ENCODE measurements at places on chromosomes 5 and 9.

DNA sequence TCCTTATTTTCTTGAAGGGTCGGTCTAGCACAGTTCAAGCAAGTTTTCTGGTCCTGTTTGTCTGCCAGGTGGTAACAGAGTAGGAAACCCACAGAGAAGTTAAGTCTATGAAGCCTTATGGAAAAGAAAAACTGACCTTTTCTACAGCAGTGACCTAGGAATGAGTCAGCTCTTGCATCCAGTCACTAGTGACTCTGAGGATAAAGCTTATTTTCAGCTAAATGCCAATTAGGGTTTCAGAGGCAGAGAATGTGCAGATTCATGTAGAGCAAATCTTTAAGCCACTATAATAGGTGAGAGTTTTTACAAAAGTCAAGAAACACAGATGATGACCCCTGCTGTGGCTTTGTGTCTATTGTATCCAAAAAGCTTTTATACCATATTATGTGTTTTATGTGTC lies 100.7 kb downstream of the CWC27 start:
- peak; percentile 84 for DNase-seq

DNA sequence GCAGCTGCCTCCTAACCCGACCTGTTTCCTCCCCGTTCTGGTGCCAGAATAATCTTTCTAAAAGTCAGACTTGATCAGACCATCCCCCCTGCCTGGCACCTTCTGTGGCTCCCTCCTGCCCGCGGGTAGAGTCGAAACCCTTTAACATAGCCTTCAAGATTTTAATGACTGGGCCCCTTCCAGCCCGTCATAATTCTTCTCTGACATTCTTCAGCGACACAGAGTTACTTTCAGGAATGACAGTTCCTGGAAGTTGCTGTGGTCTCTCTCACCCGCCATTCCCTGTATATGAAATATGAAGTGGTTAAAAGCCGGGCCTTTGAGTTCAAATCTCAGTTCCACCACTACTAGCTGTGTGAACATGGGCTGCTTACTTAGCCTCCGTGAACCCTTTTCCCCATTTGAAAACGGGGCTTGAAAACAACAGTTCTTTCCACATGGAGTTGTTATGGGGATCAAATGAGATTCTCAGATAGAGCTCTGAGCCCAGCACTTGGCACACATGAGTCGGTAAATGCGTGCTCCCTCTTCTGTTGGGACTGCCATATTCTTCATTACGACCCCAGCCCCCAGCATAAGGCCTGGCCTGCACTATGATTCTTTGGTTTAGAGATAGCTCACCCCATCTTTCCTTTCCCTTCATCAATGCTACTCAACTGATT lies 737 bp downstream of the NANS start:
- no peak for DNase-seq

DNA sequence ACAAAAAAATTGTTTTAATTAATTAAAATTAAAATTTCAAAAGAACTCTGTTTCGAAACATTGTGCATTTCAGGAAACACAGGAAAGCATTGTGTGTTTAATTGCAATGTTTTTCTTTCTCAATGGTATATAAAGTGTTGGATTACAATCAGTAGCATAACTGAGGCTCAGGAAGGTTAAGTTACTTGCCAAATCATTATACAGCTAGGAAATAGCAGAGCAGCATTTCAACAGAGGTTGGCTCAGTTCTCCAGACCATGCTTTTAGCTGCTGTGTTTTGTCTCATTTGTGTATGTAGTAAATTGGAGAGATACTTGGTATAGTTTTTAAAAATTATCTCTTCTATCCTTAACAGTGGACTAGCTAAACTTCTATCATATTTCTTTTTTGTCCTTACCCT lies 30.0 kb upstream of the CAMLG start:
- peak; percentile 69 for DNase-seq

DNA sequence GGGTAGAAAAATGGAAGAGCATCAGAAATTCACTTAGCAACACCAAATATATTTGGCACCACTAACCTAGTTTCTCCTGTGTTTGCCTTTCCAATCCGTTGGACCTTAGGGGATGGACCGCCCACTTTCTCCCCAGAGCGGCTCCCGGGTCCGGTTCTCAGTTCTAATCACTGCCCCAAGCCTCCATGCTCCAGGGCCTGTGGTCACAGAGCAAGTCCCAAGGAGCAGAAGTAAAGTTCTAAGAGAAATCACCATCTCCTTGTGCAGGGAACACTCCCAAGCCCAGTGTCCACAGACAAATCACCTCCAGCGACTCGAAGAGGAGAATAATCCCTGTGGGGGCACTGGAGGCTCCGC lies 728 bp upstream of the SLC1A1 start:
- no peak for DNase-seq

DNA sequence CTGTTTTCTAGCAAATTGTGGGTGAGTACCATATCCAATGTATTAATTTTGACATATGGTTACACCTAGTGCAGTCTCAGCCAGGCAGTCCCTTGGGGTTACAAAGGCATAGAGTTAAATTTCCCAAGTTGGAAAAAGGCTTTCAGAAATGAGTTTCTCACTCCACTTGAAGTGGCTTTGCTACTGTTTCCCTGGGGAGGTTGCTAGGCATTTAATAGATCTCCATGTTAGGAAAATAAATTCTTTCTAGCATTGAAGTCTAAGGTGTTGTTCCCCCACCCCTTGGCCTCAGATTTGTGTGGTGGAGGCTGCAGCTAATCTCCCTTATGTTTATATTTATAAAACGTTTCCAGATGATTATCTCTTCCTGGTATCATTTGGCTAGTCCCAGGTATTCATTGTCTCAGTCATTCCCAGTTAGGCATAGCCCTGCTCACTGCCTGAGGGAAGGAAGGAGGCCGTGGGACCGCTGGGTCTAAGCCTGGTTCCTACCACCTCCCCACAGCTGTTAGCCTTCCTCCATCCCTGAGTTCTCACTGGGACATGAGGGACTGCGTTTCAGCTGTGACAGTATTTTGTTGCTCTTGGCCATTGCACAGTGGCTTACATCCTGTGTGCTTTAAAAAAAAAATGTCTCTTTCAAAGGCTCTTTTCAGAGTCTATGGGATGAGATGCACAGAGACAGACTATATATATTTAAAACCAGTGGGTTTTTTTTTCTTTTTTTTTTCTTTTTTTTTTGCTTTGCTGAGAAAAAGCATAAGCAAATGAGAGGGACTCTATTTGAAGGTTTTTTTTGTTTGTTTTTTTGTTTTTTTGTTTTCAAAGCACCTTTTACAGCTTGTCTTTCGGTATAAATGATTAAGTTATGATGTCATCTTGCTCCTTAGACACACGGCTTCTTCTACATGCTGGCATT lies 121.5 kb downstream of the MAST4 start:
- DNase-seq: no peak

DNA sequence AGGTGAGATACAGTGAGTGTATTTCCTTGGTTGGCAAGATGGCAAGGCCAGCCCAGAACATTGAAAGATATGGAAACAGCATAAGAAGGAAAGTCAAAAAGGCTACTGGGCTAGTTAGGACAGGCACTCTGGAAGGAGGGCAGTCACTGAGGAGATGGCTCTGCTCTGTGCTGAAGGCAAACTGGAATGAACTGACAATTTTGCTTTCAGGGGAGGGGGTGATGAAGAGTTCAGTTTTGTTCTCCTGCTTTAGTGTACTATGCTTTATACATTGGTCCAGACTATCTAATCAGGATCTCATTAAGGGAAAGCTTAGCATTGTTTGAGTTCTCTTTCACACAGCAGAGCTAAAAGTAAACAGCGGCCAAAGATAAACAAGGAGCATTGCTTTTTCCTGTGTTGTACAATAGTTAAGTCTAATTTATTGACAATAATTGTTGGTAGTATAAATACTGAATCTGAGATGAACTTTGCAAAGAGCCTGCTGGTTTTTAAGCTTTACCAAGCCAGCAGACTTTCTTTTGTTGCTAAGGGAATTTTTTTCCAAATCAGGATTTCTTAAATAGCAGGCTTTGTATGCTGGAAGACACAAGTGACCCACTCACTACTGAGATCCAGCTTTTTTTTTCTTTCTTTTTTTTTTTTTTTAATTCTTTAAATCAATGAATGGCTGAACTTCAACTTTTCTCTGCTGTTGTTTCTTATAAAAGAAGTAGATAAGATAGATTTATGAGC lies 355.5 kb downstream of the ARRDC3 start:
- DNase-seq: no peak

DNA sequence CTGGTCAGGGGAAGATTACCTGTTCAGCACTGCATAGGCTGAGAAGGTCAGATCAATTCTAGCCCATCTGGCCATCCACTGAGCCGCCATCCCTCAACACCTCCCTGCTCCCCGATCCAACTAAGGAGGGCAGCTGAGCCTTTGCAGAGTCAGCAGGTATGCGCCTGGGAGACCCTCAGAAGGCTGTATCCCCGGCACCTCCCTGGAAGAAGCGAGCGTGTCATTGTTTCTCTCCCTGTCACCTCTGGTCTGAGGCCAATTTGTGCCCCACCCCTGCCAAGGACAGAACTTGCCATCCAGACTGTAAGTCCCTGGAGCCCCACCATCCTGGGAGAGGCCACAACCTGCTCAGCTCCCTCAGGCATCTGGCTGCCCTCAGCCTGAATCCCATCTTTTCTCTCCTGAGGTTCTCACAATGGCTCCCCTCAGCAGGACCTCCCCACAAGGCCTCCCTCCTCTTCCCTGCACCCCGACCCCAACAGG lies 2.6 kb downstream of the CLTB start:
- DNase-seq: no peak

GRCh38 chr9:19184144-19184917 lies 46.2 kb upstream of the DENND4C start:
- DNase-seq: peak; percentile 93

GRCh38 chr5:109161914-109162683 lies 247.7 kb downstream of the PJA2 start:
- DNase-seq: peak; percentile 62

DNA sequence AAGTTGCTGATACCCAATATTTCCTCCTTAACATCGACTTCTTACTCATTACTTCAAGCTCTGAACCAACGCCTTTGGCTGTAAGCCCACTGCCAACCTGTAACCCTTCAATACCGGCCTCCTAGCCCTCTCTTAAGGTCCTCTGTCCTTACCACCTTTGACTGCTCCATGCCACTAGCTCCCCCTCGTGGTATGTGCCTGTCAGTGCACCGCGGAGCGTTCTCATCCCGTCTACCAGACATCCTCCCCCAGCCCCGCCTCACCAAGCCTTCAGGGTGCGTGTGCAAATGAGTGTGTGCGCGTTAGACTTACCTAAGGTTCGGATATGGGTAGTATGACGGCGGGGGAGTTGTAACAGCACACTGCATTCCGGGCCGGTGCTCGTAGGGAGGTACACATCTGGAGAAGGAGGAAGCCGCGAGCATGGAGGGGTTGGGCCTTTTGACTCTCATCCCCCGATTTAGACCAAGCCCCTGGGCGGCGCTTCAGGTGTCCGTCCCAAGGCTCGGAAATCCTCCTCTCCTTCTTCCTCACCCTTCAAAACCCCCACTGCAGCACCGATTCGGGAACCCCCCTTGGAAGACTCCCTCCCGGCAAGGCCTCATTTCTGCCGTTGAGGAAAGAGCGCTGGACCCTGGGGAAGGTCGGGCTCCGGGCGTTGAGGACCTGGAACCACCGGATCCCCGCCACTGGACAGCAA lies 2.8 kb upstream of the MYORG start:
- peak; percentile 76 for DNase-seq

DNA sequence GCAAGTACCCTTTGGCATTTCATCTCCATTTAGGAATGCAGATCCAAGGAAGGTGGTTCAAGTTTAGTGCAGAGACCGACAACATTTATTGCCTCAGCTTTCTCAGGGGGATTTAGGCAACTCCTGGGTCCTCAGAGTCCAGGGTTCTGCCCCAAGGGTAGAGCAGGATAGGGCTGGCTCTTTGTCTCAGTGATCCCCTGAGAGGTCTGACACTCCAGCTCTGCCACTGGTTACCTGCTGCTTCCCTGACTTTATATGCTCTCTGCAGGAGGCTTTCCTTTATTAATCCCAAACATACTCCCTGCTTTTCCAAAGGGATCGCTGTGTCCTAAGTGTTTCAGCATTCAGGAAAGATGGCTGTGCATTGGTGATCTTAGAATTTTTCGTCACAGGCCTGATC lies 37.2 kb downstream of the TRPC7 start:
- no peak for DNase-seq

GRCh38 chr5:109454731-109455505 lies 45.1 kb upstream of the PJA2 start:
- DNase-seq: peak; percentile 70

DNA sequence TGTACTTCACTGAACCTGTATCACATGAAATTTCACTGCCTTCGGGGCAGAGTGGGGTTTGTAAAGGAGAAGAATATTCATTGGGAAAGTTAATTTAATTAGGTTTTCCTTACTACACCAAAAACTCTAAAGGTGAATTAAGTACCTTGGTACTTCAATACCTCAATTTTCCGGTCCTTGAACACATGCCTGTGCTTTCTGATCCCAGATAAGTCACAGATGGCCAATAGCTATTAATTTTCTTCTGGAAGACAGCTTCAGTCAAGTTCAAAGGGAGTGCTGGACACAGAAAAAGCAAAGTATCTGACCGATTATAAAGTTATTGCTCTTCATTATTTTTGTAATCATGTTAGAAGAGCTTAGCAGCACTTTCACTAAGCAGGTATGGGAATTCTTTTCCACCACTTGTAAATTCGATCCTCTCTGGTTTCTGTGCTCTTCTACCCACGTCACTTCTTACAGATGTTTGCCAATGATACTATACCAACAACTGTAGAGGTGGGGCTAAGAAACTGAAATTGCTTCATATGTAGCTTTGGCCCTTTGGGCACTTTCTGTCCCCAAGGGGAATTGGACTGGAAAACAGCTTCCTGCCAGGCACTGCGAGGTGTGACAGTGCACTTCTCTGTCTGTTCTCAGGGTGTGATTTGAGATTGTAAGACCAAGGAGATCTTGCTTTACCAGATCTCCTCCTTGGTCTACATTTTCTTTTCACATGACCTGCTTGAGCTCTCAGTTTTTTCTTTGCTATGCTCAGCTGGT lies 164.0 kb downstream of the CCDC192 start:
- DNase-seq: no peak

GRCh38 chr5:1007221-1007680 lies 1.4 kb upstream of the NKD2 start:
- no peak for DNase-seq

- peak; percentile 56 for DNase-seq
Measured at GRCh38 chr5:35138232-35138631, 90.5 kb upstream of the AGXT2 start.

GRCh38 chr9:6681957-6682501 lies 36.5 kb upstream of the GLDC start:
- peak; percentile 18 for DNase-seq

DNA sequence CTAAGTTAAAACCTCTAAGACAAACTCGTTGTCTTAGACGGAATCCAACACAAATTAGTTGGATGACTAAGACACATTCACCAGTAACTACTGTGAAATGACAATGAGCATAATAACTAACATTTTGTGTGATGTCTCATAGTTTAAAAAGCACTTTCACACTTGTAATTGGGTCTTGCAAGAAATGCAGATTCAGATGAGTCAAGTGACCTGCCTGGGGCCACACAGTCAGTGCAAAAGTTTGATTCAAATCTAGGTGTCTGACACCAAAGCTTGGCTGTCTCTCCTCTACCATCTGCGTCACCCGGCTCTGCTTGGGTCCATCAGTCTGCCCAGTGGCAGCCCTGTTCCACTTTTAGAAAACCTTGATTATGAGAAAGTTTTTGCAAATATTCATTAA lies 143.7 kb downstream of the TTLL11 start:
- DNase-seq: no peak

Data from iris pigment epithelial cell (primary cell).